ENCODE measurements at places on chromosomes 1 and 21.

DNA sequence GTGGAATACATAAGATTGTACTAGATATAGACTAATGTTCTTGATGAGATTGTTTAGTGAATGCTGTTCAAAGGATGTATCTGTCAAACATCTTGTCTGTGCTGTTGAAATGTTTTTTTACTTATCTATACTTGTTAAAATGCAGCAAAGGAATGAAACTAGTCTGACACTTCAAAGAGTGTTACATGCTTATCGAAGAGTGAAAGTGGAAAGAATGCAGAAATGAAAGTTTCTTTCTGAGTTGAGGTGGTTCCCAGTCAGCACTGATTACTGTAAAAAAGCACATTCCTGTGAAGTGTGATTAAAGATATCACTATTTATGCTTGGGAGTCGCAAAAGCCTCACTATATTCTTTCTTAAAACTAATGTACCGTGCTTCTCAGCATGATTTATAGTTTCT lies 1225.2 kb downstream of the NCAM2 start:
- no peak for DNase-seq

GRCh38 chr1:153506831-153507413 lies 28.9 kb downstream of the S100A6 start:
- DNase-seq: no peak

DNA sequence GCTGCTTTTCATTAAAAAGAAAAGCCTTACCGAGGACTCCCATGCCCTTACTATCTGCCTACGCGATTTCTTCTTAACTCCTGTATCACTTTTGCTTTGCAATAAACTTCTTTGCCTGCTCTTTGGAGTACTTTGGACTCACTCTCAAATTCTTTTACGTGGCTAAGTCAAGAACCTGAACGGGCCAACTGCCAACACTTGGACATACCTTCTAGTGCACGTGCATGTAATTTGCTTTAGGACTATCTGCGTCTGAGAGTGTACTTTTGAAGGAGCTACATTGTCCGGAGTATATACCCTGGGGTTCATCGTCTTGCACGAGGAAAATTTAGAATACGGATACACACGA lies 3.6 kb upstream of the OTUD3 start:
- no peak for DNase-seq

GRCh38 chr1:63663301-63663700 lies 70.1 kb downstream of the PGM1 start:
- no peak for DNase-seq

GRCh38 chr1:156009404-156009803 lies 11.3 kb downstream of the SSR2 start:
- DNase-seq: no peak

DNA sequence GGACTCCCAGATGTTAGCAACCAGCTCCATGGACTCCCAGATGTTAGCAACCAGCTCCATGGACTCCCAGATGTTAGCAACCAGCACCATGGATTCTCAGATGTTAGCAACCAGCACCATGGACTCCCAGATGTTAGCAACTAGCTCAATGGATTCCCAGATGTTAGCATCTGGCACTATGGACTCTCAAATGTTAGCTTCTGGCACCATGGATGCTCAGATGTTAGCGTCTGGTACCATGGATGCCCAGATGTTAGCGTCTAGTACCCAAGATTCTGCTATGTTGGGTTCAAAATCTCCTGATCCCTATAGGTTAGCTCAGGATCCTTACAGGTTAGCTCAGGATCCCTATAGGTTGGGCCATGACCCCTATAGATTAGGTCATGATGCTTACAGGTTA lies 8.8 kb downstream of the SON start:
- DNase-seq: no peak

DNA sequence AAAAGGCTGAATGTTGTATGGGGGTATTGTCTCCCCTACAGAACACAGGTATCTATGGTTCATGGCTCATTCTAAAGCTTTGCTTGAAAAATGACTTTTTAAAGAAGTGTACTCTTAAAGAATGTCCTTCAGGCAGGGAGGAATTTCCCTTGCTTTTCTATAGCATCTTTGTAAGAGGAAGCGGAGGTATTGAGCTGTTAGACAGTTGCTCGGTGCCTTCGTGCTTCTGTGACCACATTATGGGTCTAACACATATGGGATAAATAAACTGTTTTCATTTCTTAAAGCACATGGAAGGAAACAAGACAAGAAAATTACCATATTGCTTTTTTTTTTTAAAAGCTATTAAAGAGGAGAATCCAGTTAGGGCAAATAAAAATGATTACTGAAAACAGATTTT lies 182.9 kb downstream of the NTNG1 start:
- DNase-seq: no peak

DNA sequence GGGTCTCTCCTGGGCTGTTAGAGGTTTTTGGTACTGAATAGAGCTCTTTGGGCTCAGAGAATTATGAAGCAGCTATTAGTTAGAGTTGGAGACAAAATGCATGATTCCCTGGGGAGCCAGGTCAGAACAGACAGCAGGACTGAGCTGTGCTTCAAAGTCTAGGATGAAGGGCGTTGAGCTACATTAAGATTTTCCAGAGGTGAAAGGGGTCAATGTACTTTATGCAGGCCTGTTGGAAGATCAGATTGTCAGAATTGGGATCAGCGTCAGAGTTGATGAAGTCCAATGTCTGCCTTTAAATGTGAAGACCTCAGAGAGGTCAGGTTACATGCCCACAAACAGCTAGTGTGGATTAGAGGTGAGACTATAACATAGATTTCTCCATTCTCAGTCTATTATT lies 53.8 kb downstream of the RGS5 start:
- DNase-seq: no peak

- no peak for DNase-seq
Observed at GRCh38 chr1:218494449-218494852, 149.3 kb downstream of the TGFB2 start.

DNA sequence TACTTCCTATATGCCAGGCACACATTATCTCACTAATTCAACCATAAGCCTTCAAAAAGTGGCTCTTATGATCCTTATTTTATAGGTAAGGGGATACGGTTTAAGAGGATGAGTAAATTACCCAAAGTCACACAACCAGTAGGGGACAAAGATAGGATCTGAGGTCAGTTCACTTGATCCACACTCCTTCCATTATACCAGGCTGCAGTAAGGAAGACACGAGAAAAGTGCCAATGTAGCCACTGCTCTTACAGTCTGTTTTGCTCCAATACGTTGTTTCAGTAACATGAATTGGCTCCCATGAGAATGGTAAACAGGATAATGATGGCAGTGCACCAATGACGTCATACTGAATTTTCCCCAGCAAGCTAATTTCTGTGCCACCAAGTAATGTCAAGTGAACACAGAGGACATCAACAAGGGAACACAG lies 15.4 kb upstream of the GUCA2A start:
- DNase-seq: no peak

GRCh38 chr1:167943541-167943940 lies 6.7 kb upstream of the MPC2 start:
- DNase-seq: no peak

Measured in kidney capillary endothelial cell (primary cell).